ENCODE measurements at places on chromosomes 5 and 9. TPM values are rescaled to one million over a fixed set of nuclear protein-coding genes. Genes with fewer than 3 reads are reported as not detected.

C1QTNF3 gene
- 1.2 TPM for total RNA-seq

ROPN1L gene
- 2.2 TPM for total RNA-seq

SYK gene
- total RNA-seq = 3.4 TPM

ARHGEF39 gene
- total RNA-seq = 0.44 TPM

KIF12 gene
- not detected for total RNA-seq

TUSC1 gene
- 22.7 TPM for total RNA-seq

GRCh38 chr9:128409978-128410377 lies 10.7 kb upstream of the CERCAM start:
- no peak overlapping the region for H3K4me3 ChIP-seq
- H3K36me3 ChIP-seq = no peaks in the 10 kb centered on the region
- H3K27me3 ChIP-seq = no peaks in the 10 kb centered on the region
- DNase-seq = no peak
- no peaks in the 10 kb centered on the region for H3K4me1 ChIP-seq
- H3K27ac ChIP-seq = no peak overlapping the region

DNA sequence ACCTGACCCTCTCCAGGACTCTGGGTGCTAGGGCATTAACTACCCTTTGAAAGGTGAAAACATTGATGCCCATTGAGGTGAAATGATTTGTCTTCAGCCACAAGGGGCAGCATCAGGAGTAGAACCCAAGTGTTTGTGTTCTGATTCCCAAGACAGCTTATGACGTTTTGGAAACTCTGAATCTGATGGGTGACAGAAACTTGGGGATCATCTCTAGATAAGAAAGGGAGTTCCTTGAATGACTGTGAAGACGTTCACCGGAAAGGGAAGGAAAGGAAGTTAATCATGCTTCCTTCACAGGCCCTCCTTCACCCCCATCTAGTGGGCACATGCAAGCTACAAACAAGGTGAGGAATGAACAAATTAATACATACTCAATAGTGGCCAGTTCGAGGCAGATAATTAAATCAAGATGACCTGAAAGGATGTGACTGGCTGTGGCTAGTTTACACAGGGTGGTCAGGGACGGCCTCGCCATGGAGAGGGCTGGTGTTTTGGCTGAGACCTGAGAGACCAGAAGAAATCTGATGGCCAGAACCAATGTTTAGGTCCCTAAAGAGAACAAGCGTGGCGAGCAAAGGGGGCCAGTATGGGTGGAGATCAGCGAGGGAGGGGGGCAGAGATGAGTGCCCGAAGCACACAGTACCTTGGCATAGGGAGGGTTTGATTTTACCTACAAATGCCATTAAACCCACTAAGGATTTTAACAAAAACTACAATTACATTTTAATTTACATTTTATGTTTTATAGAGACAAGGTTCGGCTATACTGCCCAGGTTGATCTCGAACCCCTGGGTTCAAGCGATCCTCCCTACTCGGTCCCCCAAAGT lies 937 bp upstream of the SLC26A2 start:
- H3K36me3 ChIP-seq = no peaks in the 10 kb centered on the region
- peak overlapping the region; percentile 76 for H3K27ac ChIP-seq
- H3K4me1 ChIP-seq = no peaks in the 10 kb centered on the region

DNA sequence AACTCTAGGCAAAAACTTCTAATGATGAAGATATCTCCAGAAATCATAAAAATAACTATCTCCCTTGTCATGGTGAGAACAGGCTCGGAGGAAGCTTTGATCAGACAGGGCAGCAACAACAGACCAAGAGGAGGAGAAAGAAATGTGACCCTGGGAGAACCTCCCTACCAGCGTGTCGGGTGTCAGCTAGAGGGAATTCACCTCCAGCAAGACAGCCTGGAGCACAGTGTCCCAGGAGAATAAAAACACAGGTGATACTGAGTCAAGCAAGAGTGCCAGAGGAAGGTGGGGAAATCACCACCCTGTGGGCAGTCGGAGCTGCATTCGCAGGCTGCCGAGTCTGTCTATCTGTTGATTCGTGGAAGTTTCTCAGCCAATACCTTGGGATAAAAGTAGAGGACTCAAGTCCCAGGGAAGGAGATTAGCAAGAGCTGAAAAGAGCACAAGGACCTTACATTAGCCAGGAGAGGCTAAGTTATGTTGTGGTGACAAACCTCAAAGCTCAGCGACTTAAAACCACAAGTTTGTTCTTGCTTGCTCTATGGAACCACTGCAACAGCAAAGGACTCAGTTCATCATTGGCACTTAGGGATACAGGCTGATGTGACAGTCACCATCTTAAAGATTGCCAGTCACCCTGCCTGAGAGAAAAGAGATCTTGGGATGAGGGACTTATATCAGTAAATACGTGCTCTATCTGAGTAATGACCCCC lies 598.3 kb downstream of the CCDC171 start:
- no peaks in the 10 kb centered on the region for H3K4me1 ChIP-seq
- no peak overlapping the region for H3K27ac ChIP-seq
- no peak overlapping the region for H3K4me3 ChIP-seq
- no peak for DNase-seq
- H3K36me3 ChIP-seq = no peaks in the 10 kb centered on the region

- no peak overlapping the region for H3K27ac ChIP-seq
- no peaks in the 10 kb centered on the region for H3K27me3 ChIP-seq
- no peak overlapping the region for H3K4me3 ChIP-seq
Observed at GRCh38 chr5:139196296-139196956, 1.7 kb downstream of the SIL1 start.

DNA sequence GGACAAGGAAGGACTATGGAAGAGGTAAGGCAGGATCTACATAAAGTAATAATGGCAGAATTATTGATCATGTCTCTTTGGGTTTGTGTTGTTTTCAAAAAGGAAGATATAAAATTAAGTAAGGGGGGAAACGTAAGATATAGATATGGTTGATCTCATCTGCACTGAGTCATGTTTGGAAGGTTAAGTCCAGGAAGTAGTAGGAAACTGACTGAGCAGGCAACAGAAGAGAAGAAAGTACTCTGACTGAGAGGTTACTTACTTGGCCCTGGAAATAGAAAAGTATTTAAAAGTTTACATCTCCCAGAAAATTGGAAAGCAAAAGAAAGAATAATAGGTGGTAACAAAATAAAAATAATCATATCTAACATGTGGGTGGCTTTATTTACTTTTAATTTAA lies 405.3 kb upstream of the RGMB start:
- DNase-seq = no peak
- no peaks in the 10 kb centered on the region for H3K4me1 ChIP-seq
- no peak overlapping the region for H3K27ac ChIP-seq
- no peaks in the 10 kb centered on the region for H3K36me3 ChIP-seq

GRCh38 chr5:41968153-41968723 lies 43.2 kb downstream of the FBXO4 start:
- H3K4me1 ChIP-seq = no peaks in the 10 kb centered on the region
- no peaks in the 10 kb centered on the region for H3K27me3 ChIP-seq
- H3K27ac ChIP-seq = no peak overlapping the region
- no peak for DNase-seq
- H3K4me3 ChIP-seq = no peak overlapping the region
- no peaks in the 10 kb centered on the region for H3K36me3 ChIP-seq

DNA sequence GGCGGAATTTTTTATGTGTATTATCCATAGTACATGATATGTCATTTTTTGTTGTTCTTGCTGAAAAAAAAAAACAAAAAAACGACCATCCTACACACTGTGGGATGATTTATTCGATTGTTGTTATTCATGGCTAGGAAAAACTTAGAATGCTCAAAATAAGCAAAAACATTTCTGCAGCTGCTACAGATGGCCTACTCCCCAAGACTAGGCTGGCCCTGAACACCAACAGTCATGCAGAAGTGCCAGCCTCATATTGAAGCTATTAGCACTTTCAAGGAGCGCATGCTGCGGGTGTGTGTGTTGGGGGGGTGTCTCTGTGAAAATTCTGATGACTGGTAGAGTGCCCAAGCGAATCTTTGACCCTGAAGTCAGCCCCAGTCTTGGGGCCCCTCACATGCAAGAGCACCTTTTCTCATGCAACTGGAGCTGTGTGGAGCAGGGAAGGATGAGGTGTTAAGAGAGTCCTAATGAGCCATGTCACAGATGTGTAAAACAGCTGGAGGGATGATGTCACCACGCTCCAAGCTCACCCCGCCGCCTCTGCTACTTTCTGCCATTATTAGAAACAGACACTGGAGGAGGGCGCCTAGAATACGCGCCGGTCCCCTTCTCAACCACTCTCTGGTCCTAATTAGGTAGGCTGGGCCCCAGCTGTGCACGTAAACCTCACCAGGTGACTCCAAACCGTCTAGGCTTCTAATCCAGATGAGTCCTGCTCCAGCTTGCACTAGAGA lies 61.0 kb upstream of the SMIM23 start:
- no peaks in the 10 kb centered on the region for H3K36me3 ChIP-seq
- no peak overlapping the region for H3K27ac ChIP-seq
- no peak overlapping the region for H3K4me3 ChIP-seq
- H3K27me3 ChIP-seq = no peaks in the 10 kb centered on the region

- no peaks in the 10 kb centered on the region for H3K27me3 ChIP-seq
- H3K4me3 ChIP-seq = no peak overlapping the region
- no peaks in the 10 kb centered on the region for H3K36me3 ChIP-seq
- no peak overlapping the region for H3K27ac ChIP-seq
- no peak for DNase-seq
Observed at GRCh38 chr5:32740651-32741050, 29.5 kb downstream of the NPR3 start.

- H3K4me3 ChIP-seq = no peak overlapping the region
- no peaks in the 10 kb centered on the region for H3K36me3 ChIP-seq
- H3K4me1 ChIP-seq = no peaks in the 10 kb centered on the region
Observed at GRCh38 chr5:51242456-51242855, 140.8 kb upstream of the ISL1 start.

GRCh38 chr5:1401536-1402138 lies 43.6 kb downstream of the SLC6A3 start:
- no peaks in the 10 kb centered on the region for H3K27me3 ChIP-seq
- no peaks in the 10 kb centered on the region for H3K4me1 ChIP-seq
- no peaks in the 10 kb centered on the region for H3K36me3 ChIP-seq
- DNase-seq = no peak

DNA sequence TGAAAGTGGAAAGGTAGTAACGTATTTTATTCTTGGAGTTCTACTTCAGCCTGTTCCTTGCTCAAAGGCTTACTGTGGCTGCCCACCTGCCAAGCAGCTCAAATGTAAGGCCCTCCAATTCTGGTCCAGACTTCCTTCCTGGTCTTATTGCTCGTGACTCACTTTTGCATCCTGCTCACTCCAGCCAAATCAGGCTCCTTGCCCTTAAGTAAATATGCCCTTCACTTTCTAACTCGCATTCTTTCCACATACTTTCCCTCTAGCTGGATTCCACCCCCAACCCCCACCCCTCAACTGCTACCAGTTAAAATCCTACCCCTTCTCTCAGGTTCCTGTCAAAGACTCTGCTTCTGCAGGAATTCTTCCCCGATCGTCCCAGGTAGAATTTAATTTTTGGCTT lies 96.6 kb downstream of the GALNT10 start:
- H3K4me3 ChIP-seq = no peak overlapping the region
- DNase-seq = no peak

- no peaks in the 10 kb centered on the region for H3K36me3 ChIP-seq
- no peak overlapping the region for H3K27ac ChIP-seq
- H3K4me3 ChIP-seq = no peak overlapping the region
- H3K4me1 ChIP-seq = peaks cover 8% of the 10 kb centered on the region
- no peak for DNase-seq
Observed at GRCh38 chr9:97413462-97413861, 1.6 kb downstream of the TDRD7 start.

- peaks cover 60% of the 10 kb centered on the region for H3K36me3 ChIP-seq
- no peaks in the 10 kb centered on the region for H3K27me3 ChIP-seq
- no peaks in the 10 kb centered on the region for H3K4me1 ChIP-seq
- H3K4me3 ChIP-seq = no peak overlapping the region
- DNase-seq = no peak
Observed at GRCh38 chr5:67149951-67150523, 46.6 kb downstream of the CD180 start.

DNA sequence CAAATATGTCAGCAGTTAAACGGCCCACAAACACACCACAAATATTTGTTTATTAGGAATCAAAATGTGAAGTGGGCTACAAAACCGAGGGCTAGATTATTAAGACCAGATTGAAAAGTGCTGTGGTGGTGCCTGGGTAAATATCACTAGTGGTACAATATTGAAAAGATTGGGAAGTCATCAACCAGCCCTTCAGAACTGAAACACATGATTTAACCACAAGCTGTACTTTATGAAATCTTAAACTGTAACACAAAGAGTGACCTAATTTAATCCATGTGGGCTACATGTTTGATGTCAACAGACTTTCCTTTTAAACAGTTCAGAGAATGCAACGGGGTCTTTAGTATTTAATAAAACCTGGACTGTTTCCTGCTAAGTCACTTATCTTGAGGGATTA lies 182.3 kb downstream of the SPATA31D1 start:
- no peaks in the 10 kb centered on the region for H3K4me1 ChIP-seq
- no peak overlapping the region for H3K4me3 ChIP-seq
- no peaks in the 10 kb centered on the region for H3K27me3 ChIP-seq
- DNase-seq = no peak
- no peak overlapping the region for H3K27ac ChIP-seq

- H3K4me1 ChIP-seq = no peaks in the 10 kb centered on the region
- no peak for DNase-seq
- peak overlapping the region; percentile 62 for H3K27ac ChIP-seq
- no peaks in the 10 kb centered on the region for H3K27me3 ChIP-seq
Observed at GRCh38 chr9:2664174-2665065, 42.8 kb downstream of the VLDLR start.

GRCh38 chr5:156621719-156622118 lies 228.4 kb upstream of the PPP1R2B start:
- H3K4me1 ChIP-seq = no peaks in the 10 kb centered on the region
- H3K27me3 ChIP-seq = no peaks in the 10 kb centered on the region
- DNase-seq = no peak
- H3K27ac ChIP-seq = no peak overlapping the region

DNA sequence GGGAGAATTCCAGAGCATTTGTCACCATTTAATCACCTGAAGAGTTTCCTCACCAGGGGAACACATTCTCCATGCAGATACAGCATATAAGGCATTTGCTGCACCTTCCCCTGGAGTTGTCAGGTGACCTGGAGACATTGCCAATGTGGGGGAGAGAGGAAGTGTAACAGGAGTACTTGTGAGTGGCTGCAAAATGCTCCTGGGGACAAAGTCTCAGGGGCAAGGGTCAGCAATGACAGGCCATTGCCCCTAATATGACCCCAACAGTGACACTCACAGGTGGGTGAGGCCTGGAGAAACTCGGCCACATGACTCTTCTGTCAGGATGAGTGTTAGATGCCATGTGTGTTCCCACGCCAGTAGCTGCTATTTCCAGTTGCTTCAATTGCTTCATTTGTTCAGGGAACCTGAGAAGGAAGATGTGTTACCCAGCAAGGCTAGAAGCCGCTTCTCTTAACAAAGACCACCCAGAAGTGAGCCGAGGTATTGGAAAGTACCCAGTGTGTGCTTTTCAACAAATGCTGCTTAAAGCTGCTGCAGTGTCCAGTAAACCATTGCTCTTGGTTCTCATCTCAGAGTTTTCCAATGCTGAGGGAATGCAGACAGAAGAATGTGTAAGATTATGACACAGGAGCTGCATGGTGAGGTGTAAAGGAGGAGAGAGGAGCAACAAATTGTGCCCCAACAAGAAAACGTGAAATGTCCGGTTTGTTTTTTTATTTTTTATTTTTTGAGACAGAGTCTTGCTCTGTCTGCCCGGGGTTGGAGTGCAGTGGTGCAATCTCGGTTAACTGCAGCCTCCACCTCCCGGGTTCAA lies 128.2 kb upstream of the SLC44A1 start:
- H3K27ac ChIP-seq = no peak overlapping the region
- no peaks in the 10 kb centered on the region for H3K4me1 ChIP-seq
- H3K27me3 ChIP-seq = no peaks in the 10 kb centered on the region
- no peak for DNase-seq
- H3K4me3 ChIP-seq = no peak overlapping the region

All from right atrium auricular region (tissue), 2 donors.